ENCODE measurements at places on chromosomes 6 and 20.

DNA sequence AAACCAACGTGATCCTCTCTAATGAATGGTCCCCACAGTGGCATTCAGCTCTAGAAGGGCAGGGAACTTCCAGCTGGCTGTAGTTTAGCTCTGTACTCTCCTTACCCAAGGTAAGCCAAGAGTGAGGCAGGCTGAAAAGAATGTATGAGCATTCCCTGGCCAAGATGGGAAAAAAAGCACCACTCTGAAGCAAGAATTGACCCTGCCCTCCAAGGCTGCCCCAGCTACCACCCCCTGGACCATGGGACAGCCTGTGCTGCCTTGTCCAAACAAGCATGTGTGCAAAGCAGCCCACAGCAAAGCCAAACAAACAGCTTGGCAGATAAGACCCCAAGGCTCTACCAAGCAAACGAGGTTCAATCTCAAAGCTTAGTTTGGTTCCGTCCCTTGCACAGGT lies 73.9 kb downstream of the GFOD1 start:
- peak; percentile 35 for DNase-seq

- peak; percentile 97 for DNase-seq
Measured at GRCh38 chr6:157221049-157221816, 102.1 kb downstream of the TMEM242 start.

GRCh38 chr20:34997774-34998173 lies 42.1 kb downstream of the MYH7B start:
- DNase-seq: no peak

- no peak for DNase-seq
Measured at GRCh38 chr6:116267836-116268588, 11.7 kb downstream of the TSPYL1 start.

DNA sequence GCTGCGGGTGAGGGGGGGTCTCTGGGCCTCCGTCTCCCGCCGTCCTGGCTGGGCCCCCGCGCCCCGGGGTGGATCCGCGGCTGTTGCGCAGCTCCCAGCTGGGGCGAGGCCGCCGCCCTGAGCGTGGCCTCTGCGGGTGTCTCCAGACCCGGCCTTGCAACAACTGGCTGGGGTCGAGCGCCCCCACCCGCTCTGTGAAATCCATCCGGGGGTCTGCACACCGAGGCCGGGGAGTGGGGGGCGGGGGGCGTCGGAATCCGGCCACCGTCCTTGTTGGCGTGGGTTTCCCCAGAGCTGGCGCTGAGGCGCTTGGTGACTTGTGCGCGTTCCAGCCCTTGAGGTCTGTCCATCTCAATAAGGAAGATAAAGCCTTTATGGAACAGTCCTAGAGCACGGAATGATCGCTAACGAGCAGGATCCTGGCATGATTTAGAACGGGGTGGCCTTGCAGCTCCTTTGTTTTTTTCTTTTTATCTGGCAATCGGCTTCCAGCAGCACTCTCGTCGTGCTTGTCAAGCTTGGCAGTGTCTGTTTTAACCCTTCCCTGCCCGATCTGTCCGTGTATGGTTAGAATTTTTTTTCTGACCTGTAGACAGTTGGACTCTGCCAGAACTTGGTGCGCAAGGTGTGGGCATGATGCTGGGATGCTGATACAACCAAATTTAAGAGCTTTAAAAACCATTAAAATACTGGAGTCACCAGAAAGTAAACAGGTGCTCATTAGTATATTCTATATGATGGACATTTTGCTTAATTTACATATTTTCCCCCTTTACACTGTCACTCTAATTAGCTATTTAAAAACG lies 675 bp downstream of the DSTN start:
- peak; percentile 67 for DNase-seq

- no peak for DNase-seq
Measured at GRCh38 chr6:70604254-70604653, 37.5 kb downstream of the SDHAF4 start.

All from body of pancreas (tissue), 4 donors.